NCI-H1092 (cell line): ENCODE measurements at places on chromosomes 6 and 20.
A peak's percentile ranks its signal among the peaks of the same experiment; 100 is the strongest.

GRCh38 chr6:26322645-26323482, 42.1 kb upstream of the BTN3A2 start:
- DNase-seq, result peak; percentile 40

- no peak for DNase-seq
Observed at GRCh38 chr20:59184880-59185447, 21.3 kb downstream of the ZNF831 start.

DNA sequence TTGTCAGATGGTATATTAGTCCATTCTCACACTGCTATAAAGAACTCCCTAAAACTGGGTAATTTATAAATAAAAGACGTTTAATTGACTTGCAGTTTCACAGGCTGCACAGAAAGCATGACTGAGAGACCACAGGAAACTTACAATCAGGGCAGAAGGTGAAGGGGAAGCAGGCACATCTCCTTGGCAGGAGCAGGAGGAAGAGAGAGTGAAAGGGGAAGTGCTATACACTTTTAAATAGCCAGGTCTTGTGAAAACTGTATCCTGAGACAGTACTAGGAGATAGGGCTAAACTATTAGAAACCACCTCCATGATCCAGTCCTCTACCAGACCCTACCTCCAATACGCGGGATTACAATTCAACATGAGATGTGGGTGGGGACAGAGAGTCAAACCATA, 193.9 kb upstream of the KCNG1 start:
- no peak for DNase-seq

DNA sequence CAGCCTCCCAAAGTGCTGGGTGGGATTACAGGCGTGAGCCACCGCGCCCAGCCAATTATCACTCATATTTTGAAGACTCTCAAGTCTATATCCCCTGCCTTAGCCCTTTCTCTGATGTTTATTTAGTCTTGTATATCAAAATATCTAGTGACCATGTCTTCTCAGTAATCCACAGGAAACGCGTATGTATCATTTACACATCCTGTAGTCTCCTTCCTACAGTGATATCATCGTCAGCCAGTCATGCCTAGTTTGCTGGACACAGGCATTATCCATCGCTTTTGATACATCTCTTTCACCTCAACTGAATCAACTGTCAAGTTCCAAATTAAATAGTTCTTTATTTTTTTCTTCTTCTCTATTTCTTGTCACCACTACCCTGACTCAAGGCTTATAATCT, 223.7 kb downstream of the NKAIN2 start:
- DNase-seq, result no peak

DNA sequence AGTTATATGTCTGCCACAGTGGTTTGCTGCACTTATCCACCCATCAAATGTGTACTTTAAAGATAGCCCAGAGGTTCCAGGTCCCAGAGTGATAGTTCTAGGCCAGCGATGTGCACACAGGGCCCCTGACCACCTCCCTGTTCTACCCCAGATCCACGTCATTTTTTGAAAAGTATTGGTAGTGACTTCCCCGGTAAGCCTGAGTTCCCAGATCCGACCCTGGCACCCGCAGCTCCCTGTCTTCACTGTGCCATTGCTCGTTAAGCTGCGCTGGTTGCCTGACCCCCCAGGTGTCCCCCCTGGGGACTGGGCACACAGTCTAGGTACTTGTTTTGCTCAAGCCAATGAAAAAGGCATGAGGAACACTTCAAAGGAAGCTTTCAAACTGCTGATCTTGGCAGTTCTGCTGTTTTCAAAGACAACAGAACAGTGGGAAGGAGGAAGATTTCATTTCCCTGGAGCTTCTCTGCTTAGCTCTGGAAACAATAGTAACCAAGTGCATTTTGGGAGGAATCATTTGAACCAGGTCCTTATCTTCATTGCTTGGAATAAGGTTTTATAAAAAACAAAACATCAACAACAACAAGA, 116.3 kb upstream of the TAB2 start:
- DNase-seq, result no peak

DNA sequence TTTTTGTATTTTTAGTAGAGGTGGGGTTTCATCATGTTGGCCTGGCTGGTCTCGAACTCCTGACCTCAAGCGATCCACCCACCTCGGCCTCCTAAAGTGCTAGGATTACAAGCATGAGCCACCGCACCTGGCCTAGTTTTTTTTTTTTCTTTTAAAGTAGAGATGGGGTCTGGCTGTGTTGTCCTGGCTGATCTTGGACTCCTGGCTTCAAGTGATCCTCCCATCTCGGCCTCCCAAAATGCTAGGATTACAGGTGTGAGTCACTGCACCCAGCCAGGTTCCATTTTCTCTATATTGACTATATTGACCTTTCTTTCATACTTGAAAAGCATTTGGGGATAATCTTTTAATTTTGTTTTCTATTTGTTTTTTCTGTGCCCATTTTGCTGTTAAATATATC, 13.3 kb downstream of the PANK2 start:
- DNase-seq, result no peak

DNA sequence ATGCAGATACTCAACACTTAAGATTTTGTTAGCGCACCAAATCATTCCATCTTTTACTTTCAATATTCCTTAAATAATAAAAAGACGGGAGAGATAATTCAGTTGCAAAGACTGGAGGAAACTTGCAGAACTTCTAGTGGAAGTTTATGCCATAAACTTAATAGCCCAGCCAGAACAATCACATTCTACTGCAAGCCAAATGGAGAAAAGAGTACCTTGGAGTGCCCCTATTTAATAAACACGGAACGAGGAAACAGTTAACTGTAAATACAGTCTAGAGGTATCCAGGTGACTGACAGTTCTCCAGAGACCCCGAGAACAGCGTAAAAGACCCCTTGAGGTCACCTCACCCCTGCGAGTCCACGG, 635 bp downstream of the SLC35B3 start:
- no peak for DNase-seq

DNA sequence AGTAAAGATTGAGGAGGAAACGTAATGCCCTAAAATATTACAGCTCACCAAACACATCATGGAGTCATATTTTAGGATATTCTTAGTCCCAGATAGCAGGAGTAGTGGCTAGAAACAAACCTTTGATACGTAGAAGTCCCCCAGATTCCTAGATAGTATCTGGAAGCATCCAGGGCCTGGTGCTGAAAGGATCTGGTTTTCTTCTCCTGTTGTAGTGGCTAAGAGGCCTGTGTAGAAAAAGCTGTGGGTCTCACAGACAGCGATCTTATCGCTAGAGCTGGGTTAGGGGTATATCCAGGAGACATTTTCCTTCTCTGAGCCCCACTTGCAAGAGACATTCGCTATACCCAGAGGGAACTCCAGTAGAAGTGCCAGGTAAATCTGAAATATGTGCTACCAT, 139.9 kb downstream of the KCNQ5 start:
- DNase-seq, result no peak

- no peak for DNase-seq
Observed at GRCh38 chr6:7992002-7992815, 72.0 kb downstream of the BLOC1S5 start.

DNA sequence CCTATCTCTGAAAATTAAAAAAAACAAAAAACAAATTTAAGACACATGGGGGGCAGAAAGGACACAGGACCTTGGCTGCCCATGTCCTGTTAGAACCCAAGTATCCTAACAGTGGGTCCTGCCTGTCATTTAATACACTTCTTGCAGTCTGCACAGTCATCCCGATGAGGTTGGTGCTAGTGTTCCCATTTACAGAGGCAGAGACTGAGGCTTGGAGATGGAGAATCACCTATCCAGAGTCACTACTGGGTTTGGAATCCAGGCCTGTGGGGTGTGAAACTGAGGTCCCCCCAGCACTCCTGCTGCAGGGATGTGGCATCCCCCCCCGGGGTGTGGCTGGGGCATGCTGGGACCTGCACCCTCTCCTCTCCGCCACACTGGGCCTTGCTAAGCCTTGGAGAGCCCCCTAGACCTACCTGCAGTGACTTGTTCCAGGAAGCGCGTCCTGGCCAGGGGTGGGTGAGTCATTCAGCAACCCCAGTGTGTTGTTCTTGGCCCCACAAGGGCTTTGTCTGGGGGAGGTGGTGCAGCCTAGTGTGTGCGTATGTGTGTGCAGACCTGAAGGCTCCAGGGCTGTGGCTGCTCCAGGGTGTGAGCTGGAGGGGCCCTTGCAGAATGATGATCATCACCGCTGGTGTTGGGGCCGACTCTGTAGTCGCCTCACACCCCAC, 49.7 kb downstream of the BCAS4 start:
- DNase-seq, result no peak

DNA sequence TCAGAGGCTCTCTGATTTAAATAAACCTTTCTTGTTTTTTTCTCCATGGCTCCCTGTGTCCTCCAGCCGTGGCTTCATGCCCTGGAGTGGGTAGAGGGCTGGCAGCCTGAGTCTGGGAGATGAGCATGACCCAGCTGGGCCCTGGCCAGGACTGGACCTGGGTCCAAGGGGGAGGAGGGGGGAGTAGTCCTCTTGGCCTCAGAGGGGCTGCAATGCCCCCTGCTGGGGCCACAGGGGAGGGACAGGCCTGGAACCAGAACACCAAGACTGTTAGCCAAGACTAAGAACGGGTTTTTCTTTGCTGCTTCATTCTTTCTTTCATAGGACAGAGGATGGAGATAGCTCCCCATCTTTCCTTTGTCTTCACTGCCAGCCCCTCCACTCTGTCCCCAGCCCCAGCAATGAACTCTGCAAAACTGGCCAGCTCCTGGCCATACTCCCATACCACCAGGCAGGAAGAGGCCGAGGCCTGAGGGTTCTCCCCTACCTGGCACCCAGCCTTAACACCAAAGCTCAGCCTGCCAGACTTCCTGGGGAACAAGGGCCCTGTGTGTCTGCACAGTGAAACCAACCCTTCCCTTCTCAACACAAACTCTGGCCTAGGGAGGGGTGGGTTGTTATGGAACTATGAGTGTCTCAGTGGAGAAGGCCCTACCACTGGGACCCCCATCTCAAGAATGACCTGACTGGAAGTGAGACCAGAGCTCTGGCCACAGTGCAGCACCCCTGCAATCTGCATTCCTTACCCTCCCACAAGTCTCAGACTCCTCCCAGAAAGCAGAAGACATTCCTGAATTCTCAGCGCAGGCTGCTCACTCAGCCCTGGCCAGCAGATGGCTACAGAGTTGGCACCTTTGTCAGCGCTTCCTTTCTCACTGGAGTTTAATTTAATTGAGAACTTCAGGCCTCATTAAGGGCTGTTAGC, 11.0 kb downstream of the SLC29A1 start:
- DNase-seq, result peak; percentile 65

DNA sequence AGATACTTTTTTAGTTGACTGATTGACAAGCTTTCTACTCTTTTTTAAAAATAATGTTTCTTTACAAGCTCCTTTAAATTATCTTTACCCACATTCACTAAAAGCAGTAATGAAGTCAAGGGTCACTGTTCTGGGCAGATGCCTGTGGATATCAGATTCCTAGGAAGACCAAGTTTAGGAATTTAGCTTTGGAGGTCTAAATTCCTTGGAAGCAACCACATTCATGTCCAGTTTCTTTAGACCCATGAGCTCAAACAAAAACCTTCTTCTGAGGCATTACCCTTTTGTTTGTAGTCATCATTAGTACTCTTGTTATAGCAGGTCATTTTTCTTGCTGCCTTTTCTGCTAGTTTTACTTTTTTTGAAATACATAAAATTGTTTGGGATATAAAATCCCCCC, 462.9 kb upstream of the JAG1 start:
- DNase-seq, result no peak

DNA sequence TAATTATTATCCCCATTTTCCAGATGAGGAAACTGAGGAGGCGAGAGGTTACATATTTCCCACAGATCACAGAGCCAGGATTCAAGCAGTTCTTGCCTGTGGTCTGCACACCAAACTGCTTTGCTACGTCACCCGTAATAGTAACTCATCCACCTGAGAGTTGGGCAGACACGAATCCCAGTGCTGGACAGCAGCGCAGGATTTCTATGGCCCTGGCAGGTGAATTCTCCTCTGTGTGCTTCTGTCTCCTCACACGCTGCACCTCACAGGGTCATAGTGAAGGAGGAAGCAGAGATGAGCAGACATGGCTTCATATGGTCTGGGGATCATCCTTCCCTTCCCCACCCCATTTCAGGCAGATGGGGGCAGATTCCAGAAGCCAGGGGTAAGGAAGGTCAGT, 127.0 kb upstream of the LRFN2 start:
- DNase-seq, result no peak

DNA sequence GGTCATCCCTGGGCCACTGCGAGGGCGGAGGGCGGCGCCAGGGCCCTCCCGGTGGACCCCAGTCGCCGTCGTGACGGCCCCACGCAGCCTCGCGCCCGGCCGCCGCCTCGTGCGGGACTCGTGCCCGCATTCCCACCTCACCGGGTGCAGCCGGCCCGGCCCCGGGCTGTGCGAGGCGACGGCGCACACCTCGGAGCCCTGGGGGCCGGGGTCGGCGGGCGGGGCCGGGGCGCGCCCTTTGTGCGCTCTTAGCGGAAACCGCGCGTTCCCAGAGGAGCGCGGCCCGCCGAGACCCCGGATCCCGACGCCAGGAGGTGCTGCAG, 5.5 kb upstream of the DLL1 start:
- DNase-seq, result no peak

DNA sequence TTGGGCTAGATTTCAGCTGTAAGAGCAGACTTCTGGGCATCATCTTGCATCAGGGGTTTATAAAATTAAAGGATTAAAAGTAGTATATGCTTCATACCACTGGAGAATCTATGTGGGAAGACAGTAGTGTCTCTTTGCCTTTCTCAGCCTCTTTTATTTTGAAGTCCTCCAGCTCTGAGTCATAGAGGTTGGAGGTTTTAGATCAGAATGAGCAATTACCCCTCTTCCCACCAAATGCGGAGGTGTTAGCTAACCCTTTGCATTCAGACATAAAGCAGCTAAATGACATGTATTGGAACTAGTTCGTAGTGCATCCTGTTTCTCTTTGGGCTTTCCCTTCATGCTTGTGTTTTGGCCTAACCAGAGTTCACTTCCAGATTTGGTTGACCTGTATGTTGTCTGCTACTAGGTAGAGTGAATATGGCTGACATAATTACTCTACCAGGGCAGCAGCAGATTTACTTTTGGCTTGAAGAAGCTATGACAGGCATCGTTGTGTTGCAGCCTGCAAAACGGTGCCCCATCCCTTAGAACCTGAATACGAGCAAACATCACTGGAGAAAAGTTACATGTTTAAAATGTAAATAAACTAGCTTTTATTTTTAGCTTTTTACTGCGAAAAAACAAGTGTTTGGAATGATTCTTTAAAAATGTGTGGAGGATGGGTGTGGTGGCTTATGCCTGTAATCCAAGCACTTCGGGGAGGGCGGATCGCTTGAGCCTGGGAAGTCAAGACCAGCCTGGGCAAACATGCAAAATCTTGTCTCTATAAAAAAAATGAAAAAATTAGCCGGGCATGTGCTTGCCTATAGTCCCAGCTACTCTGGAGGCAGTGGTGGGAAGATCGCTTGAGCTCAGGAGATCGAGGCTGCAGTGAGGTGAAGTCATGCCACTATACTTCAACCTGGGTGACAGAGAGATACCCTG, 82.2 kb downstream of the MYO6 start:
- DNase-seq, result no peak
